Stimulated activated CD4-positive, alpha-beta T cell treated with anti-CD3 and anti-CD28 coated beads, Interleukin-1b, Interleukin-23, amount 100 ng/mL, for 1 hour (primary cell): ENCODE measurements at places on chromosomes 6 and 20.
A peak's percentile ranks its signal among the peaks of the same experiment; 100 is the strongest.

DNA sequence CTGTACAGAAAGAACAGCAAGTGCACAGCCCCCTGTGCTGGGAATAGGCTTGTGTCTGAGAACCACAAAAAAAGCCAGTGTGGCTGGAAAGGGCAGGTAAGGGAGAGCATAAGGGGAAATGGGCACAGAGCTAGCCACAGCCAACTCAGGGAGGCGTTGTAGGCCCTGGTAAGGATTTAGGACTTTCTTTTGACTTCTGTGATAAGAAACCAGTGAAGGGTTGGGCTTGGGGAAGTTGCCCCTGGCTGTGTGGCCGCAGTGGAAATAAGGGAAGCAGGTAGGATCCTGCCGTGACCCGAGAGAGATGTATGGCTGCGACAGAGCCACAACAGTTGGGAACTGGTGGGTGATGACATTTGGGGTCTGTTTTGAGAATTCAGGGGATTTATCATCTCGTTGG, 30.0 kb upstream of the PHACTR2 start:
- DNase-seq: no peak

DNA sequence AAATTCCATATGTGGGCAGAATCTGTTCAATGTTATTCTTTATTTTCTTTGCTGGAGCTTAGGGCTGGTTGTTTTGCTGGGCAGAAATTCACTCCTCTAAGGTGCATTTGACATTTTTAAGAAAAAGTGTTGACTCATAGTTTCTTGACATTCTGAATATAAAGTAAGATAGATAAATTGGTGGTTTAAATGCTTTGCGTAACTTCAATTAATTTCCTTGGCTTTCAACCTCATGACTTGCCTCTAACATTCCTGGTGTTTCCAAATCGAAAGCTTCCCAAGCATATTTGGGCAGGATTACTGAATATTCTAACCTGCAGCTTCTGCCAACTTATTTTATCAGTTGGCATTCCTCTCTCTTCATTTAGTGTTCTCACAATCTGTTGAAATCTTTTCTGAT, 718.7 kb upstream of the ADGRB3 start:
- no peak for DNase-seq

DNA sequence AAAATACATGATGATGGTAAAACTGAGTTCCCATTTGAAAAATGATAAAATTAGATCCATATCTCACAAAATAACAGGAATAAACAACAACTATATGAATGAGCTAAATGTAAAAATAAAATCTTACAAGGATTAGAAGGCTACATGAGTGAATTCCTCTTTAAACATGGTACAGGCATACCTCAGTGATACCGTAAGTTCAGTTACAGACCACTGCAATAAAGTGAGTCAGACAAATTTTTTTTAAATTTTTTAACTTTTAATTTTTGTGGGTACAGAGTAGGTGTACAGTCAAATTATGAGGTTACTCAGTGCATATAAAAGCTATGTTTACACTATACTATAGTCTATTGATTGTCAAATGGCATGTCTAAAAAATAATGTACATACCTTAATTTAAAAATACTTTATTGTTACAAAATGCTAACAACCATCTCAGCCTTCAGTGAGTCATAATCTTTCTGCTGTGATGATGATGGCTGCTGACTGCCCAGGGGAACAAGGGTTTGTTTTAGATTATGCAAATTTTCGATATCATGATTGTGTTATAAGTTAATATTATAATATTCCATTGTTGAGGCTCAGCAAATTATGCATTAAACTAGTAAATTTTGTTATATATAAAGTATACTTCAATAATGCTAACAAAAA, 222.8 kb upstream of the RUNX2 start:
- DNase-seq: no peak

GRCh38 chr6:3771407-3772011, 20.0 kb upstream of the PXDC1 start:
- DNase-seq: no peak

- DNase-seq: no peak
These were observed 29.2 kb downstream of the MBOAT1 start for GRCh38 chr6:20182926-20183521.

DNA sequence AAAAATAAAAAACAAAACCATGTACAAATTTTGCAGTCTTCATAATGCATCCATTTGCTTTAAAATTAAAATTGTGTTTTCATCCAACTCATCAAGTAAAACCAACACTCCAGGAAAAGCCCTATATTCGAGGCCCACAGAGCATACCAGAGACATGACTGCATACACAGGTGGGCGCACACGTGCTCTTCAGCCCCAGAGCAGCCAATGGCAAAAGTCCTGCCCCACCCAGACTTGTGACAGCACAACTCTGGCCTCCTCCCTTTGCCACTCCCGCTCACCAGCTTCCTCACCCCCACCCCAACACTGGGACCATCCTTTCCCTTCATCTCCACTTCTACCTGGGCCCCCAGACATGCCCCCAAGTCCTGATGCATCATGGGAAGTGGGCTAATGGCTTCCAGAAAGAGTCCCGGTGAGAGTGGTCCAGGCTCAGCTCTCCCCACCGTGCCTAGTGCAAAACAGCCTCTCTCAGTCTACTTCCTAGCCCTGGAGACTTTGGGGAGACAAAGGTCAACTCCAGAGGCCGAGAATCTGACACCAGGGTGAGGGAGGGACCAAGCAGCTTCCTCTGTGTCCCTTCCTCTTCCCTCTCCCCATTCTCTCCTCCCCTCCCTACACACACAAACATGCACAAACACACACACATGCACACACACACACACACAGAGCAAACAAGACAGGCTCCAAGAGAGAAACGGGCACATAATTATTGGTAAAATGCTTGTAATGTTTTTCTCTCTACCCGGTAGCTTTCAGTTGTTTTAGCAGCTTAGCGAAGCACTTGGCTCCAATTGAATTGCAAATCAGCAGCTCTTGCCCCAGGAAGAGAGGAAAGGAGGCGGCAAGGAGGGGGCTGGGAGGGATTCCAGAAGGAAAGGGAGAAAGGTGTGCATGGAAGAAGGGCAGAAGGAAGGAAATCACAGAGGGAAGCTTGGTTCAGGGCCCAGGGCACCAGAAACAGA, 14.3 kb downstream of the GRM4 start:
- DNase-seq: no peak

DNA sequence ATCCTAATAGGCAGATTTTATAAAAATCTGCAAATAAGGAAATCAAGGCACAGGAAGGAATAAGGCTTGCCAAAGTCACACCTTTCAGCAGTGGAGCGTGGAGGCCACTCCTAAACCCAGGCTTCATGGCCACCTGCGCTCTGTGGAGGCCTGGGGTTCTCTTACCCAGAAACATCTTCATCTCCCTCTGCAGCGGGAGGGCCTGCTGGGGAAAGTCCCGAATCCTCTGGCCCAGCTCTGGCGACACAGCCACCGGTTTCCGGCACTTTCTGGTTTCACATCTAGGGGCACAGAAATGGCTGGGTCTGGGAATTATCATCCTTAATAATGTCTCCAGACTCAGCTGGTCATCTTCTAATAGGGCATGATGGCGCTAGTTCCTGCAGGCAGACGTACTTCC, 4.2 kb downstream of the TRIM10 start:
- DNase-seq: no peak

GRCh38 chr6:54772610-54773009, 74.0 kb upstream of the FAM83B start:
- no peak for DNase-seq

GRCh38 chr6:77464495-77464867, 1.2 kb upstream of the HTR1B start:
- no peak for DNase-seq

DNA sequence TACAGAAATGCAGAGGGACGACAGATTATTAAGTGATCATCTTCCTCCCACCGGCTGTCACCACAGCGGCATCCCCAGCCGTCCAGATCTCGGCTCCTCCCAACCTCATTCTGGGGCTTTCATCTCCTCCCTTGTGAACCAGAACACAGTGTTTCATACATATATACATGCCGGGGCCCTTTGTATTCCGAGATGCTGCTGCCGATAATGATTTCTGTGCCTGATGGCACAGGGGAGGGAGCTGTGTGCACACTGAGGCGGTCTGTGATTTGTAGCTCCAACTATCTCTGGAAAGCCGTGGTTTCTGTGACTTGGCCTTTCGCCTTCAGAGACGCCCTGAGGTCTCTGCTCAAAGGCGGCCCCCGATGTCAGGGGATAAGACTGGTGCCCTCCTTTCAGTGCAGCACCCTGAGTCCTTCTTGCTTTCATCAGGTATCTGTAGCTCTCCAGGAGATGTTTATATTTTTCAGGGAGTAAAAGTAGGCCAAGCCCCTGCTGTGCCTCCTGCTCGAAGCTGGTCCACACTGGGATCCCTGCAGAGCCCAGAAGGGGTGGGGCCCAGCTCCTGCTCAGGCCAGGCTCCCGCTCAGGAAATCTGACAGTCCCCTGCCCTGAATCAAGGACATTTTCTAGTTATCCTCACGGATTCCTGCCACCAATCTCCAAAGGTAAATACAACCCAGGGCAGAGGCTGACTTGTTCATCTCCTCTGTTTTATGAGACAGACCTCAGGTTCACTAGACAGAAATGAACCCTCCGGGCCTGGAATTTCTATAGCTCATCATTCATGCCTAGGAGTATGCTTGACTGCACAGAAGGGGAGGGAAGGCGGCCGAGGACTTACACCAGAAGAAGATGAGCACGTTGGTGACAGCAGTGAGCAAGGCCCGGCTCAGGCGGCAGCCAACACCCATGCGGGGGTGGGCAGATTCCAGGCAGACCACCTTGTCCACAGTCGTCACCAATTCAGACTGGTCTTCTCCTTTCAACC, 11.2 kb downstream of the LEMD2 start:
- DNase-seq: no peak

DNA sequence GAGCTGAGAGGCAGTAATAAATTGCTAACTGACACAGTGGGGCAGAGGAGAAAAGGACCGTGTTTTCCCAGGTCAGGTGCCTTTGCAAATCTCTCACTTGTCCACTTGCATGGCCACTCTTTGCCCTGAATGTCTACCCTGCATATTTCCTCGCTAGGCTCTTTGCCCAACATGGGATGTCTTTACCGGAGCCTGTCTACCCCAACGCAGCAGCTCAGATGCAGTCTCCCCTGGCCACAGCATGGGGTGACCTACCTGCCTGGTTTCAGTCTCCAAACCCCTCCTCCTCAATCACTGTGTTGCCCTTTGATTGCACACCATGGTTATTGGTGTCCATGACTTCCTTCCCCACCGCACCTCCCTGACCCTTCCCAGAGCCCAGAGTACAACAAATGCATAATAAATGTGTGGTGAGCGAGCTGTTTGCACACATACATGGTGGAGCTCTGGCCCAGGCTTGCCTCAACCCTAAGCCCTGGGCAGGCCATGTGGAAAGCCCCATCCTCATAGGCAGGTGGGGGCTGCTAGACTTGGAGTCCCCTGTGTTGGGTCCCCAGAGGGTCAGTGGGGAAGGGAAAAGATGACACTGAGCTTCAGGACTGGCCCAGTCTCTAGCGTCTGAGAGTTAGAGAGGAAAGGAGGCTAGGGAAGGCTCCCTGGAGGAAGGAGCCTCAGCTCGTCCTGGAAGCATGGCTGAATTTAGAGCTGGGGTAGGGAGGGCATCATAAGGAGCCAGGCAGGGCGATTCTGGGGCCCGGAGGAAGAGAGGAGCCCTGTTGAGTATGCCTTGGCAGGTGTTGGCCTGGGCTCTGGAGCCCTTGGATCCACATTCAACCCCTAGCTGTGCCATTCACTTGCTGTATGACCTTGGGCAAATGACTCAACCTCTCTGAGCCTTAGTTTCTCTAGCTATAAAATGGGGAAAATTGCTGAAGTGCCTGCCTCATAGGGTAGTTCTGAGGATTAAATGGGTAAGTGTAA, 4.4 kb upstream of the BPIFB6 start:
- DNase-seq: no peak

DNA sequence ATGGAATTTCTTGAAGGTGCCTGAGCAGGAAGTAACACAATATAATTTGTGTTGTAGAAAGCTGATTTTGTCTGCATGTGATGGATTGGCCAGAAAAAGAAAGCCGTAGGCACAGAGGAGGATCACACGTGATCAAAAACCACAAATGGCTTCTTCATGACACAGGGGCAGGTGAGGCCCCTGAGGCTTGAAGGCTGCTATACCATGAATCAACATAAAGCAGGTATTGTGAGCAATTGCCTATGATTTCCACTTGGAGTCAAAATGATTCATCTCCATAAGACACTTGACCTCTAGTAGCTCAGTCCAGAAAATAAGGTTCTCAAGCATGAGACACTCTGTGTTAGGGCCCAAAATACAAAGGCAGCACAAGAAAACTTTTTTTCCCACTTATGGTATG, 42.4 kb upstream of the EYA4 start:
- no peak for DNase-seq

DNA sequence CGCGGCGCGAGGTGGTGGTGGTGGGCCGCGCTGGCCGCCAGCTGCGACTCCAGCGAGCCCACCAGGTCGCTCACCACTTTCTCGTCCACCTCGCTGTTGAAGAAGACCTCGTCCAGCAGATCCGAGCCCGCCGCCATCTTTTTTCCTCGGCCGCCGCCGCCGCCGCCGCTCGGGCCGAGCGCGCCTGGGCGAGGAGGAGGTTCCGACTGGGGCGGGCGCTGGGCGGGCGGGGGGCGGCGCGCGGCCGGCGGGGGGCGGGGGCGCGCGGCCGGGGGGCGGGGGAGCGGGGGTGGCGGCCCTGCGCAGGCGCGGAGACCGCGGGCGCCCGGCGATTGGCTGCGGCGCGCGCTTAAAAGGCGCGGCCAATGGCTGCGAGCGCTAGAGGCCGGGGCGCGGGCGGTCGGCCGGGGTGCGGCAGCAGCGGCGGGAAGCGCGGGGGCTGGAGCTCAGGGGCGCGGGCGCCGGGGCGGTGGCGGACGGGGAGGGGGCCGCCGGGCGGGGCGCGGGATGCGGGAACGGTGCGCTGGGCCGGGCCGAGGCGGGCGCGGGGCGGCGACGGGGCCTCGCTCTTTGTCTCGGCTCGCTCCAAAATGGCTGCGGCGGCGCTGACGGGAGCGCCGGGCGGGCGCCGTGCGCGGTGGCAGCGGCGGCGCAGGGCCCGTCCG, at the start of gene TAF4:
TSS of gene TAF4 (minus strand) at position 208 of the 665 bp plus-strand sequence. CDS start at position 137, 71 bp downstream.
- DNase-seq: peak; percentile 61

DNA sequence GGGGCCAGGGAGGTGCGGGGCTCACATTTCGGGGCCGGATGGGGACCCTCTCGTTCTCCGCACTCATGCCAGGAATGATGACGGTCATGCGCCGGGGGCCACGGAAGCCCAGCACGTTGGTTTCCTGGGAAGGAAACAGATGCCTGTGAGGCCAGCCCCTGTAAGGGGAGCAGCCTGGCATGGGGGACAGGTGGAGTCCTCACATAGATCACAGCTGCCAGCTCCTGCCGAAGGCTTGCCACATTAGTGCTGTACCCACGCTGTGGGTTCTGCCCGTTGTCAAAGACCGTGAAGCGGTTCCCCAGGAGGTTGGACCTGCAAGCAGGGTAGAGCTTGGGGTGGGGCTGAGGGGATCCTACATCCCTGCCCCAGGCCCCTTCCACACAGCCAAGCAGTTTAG, 6.7 kb upstream of the TEAD3 start:
- no peak for DNase-seq
